BE2C (cell line): ENCODE measurements at places on chromosomes 12 and 14.
A peak's percentile ranks its signal among the peaks of the same experiment; 100 is the strongest.

- no peak for DNase-seq
These were observed 59.5 kb upstream of the DYRK2 start for GRCh38 chr12:67589078-67589477.

- no peak for DNase-seq
These were observed 132.7 kb downstream of the RBM19 start for GRCh38 chr12:113833422-113833821.

DNA sequence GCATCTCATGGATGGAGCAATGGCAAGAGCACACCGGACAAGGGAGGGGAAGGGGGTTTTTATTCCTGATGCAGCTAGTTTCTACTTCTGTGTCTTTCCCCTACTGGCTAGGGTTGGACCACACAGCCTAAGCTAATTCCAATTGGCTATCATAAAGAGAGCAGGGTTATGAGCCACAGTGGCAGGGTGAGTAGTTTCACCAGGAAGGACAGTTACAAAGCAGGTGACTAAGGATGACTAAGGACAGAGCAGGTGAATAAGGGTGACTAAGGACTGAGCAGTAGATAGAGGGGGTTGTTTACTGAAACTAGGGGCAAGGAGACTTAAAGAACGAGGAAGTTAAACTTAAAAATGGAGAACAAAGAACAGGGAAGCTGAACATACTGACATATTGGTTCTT, 321.4 kb upstream of the SEL1L start:
- no peak for DNase-seq

GRCh38 chr14:29724991-29725390, 202.7 kb downstream of the PRKD1 start:
- DNase-seq: no peak

GRCh38 chr14:35333797-35334743, 41.9 kb downstream of the PSMA6 start:
- DNase-seq: no peak

DNA sequence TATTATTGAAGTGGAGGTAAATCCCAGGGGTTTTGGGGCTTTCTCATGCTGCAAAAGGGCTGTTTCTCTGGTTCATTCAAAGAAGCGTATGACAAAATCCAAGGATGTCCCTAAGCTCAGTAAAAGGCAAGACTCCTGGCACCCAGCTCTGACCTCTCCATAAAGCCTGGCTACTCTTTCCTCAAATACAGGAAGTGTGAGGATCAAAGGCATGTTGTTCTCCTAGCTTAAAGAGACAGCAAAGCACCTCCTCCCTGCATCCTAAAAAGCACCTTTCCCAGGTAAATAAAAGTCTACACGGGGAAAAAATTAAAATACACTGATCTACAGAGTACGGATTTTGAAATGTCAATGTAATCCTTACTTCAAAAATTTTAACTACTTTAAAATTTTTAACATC, 118.6 kb downstream of the LMNTD1 start:
- DNase-seq: no peak

- DNase-seq: no peak
These were observed 8.1 kb downstream of the AVIL start for GRCh38 chr12:57810450-57810849.

GRCh38 chr14:92586963-92587699, 73.5 kb downstream of the RIN3 start:
- no peak for DNase-seq

GRCh38 chr14:83548061-83548839, 1981.7 kb upstream of the FLRT2 start:
- no peak for DNase-seq

DNA sequence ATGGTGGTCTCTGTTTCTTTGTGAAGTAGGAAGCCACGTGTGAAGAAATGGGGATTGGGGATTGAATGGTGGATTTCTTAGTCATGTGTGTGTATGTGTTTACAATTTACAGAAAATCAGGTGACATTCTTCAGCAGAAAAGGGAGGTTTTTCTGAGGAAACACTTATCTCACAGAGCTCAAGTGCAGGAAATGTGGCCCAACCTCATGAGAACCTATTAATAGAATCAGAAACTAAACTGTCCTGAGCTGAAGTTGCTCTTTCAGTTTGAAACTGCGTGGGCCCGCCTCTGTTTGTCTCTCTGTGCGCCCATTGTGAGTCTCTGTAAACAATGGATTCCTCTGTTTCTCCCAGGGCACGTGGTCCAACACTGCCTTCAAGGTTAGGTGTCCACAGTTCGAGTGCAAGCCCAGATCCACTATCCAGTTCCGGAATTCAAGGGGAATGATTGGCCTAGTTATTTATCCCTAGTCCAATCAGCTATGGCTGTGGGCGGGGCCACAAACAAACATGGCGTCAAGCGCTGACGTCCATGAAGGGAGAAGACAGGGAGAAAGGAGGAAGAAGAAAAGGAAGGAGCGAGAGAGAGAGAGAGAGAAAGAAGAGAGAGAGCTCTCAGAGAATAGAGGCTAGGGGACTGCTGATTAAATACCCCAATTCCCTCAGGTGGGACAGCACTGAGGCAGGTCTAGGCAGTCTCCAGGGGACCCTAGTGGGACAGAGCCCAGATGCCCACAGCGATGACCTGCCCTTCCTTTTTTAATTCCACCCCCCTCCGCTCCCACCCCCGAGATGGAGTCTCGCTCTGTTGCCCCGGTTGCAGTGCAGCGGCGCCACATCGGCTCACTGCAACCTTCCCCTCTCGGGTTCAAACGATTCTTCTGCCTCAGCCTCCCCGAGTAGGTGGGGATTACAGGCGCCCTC, 31.4 kb upstream of the C12orf76 start:
- DNase-seq: no peak

DNA sequence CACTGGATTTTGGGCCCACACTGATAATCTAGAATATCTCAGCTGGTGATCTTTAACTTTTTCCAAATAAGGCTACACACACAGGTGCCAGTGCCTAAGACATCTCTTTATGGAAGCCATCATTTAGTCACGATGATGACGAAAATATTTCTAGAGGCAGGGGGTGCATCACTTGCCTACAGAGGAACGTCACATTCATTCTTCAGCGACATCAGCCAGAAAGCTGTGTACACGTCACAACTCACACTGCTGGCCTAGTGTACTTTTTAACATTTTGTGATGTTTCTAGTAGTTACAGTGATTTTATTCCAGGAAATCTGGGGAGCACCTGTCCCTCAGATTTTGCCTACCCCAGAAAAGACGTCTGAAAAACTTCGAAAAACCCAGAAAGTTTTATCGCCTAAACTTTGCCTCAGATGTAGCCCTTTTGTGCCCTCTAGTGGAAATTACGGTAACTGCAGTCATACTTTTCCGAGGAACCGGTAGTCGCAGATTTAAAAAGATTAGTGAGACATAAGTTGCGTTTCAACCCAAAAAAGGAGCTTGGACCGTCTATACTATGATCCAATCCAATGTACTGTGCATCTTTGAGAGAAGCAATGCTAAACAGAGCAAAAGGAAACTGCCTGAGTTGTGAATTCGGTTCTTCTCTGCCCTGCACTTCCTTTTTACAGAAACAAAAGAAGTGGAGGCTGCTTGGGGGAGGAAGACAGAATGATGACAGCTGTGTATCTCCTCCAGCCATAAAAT, 64.3 kb upstream of the STON2 start:
- DNase-seq: peak; percentile 49

- DNase-seq: no peak
These were observed 20.4 kb downstream of the GPR65 start for GRCh38 chr14:88025313-88025712.

GRCh38 chr14:74938531-74939495, 15.8 kb upstream of the RPS6KL1 start:
- no peak for DNase-seq

GRCh38 chr12:95509300-95509699, 35.3 kb downstream of the METAP2 start:
- DNase-seq: no peak

- no peak for DNase-seq
These were observed 35.7 kb upstream of the PNMA1 start for GRCh38 chr14:73749706-73750530.

DNA sequence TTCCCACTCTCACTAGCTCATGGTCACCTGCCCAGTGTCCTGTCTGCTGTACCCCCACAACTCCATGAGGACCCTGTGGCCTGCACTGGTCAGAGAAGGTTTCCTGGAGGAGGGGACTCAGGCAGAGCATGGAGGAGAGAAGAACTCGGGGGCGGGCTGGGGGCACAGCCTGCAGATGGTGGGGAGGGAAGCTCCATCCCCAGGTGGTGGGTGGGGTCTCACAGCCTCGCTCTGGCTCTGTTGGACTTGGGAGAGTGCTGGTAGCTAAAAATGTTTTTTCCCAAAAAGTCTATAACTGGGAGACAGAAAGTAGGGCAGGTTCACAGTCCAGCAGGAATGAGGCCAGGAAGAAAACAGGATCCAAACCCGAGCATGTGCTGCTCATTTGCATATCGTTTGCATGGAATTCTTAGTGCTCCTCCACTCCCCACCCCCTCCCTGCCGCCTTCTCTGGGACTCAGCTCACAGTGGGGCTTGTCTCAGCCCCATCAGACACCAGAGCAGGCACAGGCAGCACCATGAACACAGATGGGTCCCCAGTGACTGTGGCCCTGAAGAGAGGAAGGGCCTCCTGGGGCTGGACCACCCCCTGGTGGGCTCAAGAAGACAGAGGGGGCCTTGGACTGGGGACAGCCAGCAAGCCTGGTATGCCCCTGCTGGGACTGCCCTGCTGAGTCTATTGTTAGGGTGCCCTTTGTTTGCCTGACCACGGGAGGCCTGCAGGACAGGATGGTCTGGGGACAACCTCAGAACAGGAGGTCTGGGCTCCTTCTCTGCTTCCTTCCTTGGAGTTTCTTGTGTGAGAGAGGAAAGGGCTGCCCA, 67.0 kb upstream of the SFSWAP start:
- DNase-seq: no peak

DNA sequence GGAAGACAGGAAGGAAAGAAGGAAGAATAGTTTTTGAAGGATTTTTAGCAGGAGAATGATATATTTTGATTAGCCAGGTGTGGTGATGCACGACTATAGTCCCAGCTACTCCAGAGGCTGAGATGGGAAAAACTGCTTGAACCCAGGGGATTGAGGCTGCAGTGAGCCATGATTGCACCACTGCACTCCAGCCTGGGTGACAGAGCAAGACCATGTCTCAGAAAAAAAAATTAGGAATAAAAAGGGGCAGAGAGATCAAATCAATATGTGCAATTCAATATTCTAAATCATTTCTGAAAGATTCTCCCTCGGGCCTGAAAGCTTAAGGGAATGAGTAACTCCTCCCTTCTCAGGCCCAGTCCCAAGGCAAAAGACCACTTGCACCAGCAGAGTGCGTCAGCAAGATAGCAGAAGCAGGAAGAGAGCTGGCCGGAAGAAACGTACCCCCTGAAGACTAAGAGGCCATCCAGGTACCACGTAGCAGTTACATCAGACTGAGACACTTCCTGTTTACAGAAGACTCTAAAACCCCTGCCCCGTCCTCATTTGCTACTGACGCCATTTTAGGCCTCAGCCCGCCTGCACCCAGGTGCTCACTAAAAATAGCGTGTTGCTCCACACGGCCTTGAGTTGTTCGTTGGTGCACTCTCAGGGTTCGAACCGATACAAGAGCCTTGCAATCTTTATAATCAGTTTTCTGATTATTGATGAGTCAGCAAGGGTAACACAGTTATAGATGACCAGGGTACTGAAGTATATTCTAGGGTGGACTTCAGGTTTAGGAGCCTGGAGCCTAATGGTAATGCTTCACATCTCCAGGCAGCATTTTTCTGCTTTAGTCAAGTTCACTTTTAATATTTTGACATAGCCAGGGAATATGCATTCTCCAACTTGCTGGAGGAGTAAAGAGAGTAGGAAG, 57.7 kb upstream of the CSRP2 start:
- no peak for DNase-seq

GRCh38 chr12:55891310-55891709, 36.4 kb downstream of the PYM1 start:
- no peak for DNase-seq

GRCh38 chr14:75363130-75363529, 64.7 kb upstream of the JDP2 start:
- DNase-seq: no peak

GRCh38 chr14:31785574-31785973, 224.4 kb downstream of the NUBPL start:
- DNase-seq: no peak

GRCh38 chr12:108640802-108641445, 7.2 kb upstream of the SELPLG start:
- DNase-seq: peak; percentile 56
